GM18507 (cell line): ENCODE measurements at places on chromosomes 5 and 9.

- no peak for DNase-seq
These were observed 35.0 kb downstream of the AGXT2 start for GRCh38 chr5:35012796-35013195.

DNA sequence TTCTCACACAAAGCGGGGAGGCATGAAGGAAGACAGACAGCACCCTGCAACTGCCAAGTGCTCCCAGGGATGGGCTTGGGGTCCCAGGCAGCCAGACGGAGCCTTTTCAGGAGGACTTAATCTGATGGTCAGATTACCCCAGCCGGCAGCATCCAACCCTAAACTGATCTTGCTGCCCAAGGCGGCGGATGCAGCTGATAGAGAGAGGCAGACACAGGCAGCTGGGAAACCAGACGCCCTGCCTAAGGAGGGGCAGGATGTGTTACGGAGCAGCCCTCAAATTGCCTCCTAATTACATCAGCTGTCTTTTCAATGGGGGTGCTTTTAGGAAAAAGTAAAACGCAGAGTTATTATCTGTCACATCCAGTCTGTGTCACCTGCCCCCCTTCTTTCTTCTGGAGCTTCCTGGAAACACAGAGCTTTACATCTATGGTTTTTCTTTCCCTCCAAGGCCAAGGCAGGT, 190.9 kb upstream of the PANK3 start:
- DNase-seq = no peak

DNA sequence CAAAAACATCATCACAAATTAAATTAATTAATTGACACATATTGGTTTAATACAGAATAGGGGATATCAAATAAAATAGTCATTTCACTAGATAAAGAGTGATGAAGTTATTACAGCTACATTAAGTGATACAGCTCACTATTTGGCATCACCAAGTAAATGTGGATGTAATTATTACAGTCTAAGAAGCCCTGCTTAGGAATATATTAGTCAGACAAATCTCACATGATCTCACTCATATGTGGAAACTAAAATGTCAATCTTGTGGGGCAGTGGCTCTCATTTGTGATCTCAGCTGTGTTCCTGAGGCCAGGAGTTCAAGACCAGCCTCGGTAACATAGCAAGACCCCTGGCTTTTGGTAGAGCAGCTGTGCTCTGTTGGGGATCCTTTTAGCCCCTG, 233.4 kb upstream of the RGMB start:
- DNase-seq = no peak

- no peak for DNase-seq
These were observed 133.3 kb downstream of the FAM174A start for GRCh38 chr5:100668511-100668910.

GRCh38 chr5:165360784-165361542, 1855.5 kb downstream of the MAT2B start:
- no peak for DNase-seq

- no peak for DNase-seq
These were observed 7.2 kb upstream of the ZDHHC12 start for GRCh38 chr9:128731093-128731492.
